ENCODE measurements at places on chromosomes 4 and X.

DNA sequence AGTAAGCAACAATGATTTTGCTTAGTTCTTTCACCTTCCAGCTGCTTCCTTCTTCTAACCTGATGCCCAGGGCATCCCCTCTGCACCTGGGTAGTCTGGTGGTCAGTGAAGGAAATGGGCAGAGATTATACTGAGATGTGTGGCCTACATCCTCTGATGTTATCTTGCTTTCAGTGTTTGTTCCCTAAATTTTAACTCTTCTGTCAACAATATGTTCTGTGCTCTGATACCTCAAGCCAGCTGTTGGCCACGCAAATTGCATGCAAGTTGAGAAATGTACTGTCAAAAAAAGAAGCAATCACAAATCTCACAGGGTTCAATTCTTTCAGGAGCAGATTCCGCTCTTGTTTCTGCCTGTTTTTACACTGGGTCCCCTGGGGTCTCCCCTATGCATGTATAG is 73.8 kb downstream of the FBXW7 start:
- peak; percentile 39 for DNase-seq

DNA sequence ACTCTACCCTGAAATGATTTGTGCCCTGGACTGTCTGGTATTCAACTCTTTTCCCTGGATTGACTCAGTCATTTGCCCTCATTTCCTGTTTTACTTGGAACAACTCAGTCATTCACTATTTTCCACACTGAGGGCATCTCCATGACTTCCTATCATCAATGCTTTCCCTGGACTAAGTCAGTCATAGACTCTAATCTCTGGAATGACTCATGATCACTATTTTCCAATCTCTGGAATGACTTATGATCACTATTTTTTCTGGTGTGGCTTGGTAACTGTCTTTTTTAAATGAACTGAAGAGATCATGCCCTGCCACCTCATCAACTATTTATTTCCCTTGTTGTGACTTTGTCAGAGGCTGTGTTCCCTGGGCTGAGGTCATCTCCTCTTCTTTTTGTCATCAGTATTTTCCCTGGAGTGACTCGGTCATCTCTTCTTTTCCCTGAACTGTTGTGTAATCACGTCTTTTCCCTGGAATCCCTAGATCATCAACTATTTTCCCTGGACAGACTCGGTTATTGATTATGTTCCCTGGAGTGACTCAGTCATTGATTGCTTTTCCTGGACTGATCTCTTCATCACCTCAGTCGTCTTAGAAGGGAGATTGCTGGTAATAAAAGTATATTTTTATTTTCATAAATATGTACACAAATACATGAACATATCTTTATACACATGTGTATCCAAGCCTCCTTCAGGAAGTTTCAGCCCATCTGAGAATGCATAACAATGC is 327.1 kb upstream of the VCX start:
- DNase-seq: no peak

- DNase-seq: no peak
Observed at GRCh38 chrX:123961268-123962005, at the start of gene STAG2. Gene STAG2 (plus strand): TSS chrX:123961706. CDS start chrX:124022628, 60,922 bp downstream.

DNA sequence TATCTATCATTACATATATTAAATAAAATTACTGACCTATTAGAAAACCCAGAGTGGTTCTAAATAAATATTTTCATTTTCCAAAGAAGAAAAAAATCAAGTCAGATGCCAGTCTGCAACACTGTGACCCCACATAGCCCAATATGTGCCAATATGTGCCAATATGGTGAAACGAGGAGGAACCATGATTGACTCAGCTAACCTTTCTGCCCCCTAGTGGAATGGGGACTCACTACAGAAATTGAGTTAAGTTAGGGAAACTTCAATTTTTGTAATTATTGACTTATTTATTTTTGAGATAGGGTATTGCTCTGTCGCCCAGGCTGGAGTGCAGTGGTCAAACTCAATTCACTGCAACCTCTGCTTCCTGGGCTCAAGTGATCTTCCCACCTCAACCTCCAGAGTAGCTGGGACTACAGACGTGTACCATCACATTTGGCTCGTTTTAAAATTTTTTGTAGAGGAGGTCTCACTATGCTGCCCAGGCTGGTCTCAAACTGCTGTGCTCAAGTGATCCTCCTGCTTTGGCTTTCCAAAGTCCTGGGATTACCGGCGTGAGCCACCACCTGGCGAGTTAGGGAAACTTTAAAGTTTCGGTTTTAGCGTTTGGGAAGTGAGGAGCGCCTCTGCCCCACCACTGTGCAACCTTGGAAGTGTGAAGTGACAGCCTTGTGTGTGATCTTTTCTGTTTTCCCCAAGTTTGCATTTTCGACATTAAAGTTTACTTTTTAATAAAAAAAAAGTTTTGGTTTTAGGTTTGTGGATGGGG is 116.8 kb upstream of the SHISA3 start:
- no peak for DNase-seq

- peak; percentile 23 for DNase-seq
Observed at GRCh38 chr4:153706519-153706918, 22.4 kb downstream of the TLR2 start.

DNA sequence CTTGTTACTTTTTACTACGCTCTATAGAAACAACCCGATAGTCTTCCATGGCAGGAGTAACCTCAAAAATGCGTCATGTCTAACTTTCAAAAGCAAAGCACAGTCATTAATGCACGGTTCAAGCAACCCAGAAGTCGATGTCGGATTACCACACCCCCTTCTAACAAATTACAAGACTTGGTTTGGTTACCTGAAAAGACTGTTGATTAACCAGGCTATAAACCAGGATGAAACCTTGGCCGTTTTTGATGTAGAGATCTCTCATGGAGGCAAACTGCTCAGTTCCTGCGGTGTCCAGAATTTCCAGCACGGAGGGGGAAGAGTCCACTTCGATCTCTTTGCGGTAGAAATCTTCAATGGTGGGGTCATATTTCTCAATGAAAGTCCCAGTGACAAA is 2.4 kb downstream of the RAP2C start:
- DNase-seq: no peak
